ENCODE measurements at places on chromosomes 1 and 21.

- DNase-seq = no peak
These were observed 38.3 kb downstream of the IFI44 start for GRCh38 chr1:78687914-78688313.

GRCh38 chr21:16573578-16573977 is 843.8 kb downstream of the USP25 start:
- DNase-seq = no peak

- no peak for DNase-seq
These were observed 1.4 kb downstream of the GUCA2A start for GRCh38 chr1:42163114-42163513.

DNA sequence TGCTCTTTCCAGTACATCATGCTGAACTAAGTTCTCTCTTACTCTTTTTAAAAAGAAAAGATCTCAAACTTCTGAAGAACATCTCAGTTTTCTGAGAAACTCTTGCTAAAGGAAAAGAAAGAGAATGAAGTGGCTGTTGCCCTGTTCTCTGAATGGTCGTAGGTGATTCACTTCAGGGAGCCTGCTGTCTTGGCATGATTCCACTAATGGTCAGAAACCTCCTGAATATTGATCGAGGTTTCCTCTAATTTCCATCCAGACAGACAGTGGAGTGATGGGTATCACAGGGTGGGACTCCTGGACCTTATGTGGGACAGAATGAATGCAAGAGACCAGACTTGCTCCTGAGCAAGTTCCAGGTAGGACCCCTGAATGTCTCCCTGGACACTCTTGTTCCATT is 2.5 kb downstream of the FCRL2 start:
- DNase-seq = no peak

DNA sequence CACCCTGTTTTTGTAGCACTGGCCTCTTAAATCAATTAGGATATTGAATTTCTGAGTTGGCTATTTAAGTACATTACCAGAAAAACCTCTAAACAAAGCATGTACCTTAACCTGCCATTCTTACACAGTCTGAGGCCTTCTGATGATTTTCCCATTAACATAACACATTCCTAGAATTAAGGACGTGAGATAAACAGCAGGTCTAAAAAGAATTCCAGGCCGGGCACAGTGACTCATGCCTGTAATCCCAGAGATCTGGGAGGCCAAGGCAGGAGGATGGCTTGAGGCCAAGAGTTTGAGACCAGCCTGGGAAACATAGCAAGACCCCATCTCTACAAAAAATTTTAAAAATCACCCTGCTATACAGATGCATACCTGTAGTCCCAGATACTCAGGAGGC is 18.0 kb upstream of the LRRC8D start:
- no peak for DNase-seq

DNA sequence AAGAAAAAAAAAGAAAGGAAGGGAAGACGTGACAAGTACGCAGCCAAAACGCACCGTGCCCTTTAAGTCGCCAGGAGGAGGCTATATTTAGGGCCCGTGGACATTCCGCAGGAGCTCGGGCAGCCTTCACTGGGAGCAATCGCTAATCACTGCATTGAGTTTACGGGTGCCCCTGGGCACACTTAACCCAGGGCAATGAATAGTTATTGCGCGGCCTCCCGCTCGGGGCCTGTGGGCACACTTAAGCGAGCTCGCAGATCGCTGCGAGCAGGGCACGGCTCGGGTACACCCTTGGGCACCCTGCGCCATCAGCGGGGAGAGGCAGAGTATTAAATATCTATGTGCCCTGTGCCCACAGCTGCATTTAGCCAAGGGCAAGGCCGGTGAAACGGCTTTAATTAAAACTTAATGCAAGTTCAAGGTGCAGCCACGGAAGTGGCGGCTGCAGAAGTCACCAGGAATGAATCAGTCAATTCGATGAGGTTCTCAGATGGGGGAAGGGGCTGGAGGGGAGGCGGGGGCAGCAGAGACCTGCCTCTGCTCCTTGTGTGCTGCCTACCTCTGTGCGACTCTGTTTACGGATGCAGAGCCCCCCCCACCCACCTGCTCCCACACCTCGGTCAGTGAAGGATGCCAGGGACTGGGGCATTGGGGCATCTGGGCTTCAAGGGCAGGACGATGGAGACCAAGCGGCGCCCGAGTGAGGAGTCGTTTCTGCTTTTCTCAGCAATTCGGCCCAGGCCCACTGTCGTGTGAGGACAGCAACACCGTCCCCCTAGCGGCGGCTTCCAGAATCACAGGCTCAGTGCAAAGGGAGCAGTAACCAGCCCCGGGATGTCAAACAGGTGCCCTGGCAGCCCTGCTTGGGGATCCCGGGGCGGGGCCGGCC is 51.8 kb upstream of the TARDBP start:
- peak; percentile 88 for DNase-seq

Data from stimulated activated CD4-positive, alpha-beta T cell treated with anti-CD3 and anti-CD28 coated beads, Interleukin-12 subunit alpha, Interleukin-12 subunit beta, amount 100 ng/mL, for 24 hours (primary cell).